Body of pancreas (tissue), 4 donors: ENCODE measurements at places on chromosomes 3 and 15. TPM values are rescaled to one million over a fixed set of nuclear protein-coding genes. Genes with fewer than 3 reads are reported as not detected.

HEMK1 gene
- total RNA-seq: 6.7 TPM

CEP152 gene
- total RNA-seq: 3.6 TPM

ADCY5 gene
- total RNA-seq: 10.6 TPM

TEX55 gene
- not detected for total RNA-seq

RNF7 gene
- 12.5 TPM for total RNA-seq

HDAC11 gene
- 45.4 TPM for total RNA-seq

BBS4 gene
- 26.4 TPM for total RNA-seq

DNA sequence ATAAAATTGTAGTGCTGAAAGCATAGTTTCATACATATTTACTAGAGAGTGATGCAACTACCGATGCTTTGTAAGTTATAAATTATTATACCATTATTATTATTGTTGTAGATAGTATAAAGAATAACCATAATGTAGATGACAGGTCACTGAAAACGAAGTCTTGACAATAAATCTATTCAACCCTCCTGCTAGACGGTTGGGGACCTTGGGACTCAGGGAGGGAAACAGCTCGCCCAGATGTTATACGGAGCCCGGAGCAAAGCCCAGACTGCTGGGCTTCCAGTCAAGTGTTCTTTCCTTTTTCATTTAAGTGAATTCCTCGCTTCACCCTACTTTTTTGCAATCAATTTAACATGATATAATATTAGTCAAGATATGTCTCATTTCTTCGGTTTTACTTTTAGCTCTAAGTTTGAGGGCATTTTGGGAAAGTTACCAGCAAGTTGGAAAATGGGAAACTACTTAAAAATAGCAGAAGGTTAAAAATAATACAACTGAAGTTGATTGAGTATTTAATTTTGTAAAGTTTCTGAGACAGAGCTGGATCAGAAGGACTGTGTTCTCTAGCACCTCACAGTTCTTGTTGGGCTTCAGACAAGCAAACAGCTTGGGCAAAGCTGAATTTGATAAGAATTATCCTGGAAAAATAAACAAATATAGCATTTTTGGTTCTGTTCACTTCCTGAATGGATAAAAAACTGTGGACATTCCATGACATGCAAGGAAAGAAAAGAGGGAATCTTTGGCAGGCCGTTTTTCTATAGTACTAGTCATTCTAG lies 173.4 kb upstream of the TP63 start:
- no peak overlapping the region for H3K27ac ChIP-seq
- no peaks in the 10 kb centered on the region for H3K36me3 ChIP-seq
- H3K4me1 ChIP-seq: no peaks in the 10 kb centered on the region
- no peak overlapping the region for H3K4me3 ChIP-seq

- H3K27me3 ChIP-seq: no peaks in the 10 kb centered on the region
- no peak overlapping the region for H3K27ac ChIP-seq
- peaks cover 33% of the 10 kb centered on the region for H3K4me1 ChIP-seq
- no peak for DNase-seq
- no peaks in the 10 kb centered on the region for H3K36me3 ChIP-seq
- H3K4me3 ChIP-seq: no peak overlapping the region
Observed at GRCh38 chr3:99923873-99924272, 106.2 kb downstream of the CMSS1 start.

- DNase-seq: no peak
- H3K27me3 ChIP-seq: no peaks in the 10 kb centered on the region
- peaks cover 12% of the 10 kb centered on the region for H3K4me1 ChIP-seq
- H3K4me3 ChIP-seq: no peak overlapping the region
Observed at GRCh38 chr3:18655827-18656226, 230.7 kb upstream of the SATB1 start.

DNA sequence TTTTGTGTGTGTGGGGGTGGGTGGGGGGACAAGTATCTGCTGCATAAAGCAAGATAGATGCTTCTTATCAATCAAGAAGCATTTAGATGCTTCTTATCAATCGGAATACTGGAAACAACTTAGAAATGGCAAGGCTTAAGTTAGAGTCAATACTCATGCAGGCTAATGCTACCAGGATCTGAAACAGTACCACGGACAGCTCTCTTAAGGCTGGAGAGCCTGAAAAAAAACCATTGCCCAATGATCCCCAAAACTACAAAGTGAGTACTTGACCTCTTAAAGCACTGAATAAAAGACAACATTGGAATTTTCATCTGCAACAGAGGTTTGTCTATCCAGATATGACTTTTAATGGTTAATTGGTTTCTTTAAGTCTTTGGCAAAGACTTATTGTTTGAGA lies 262.3 kb downstream of the GAP43 start:
- H3K36me3 ChIP-seq: no peaks in the 10 kb centered on the region
- H3K4me3 ChIP-seq: no peak overlapping the region
- no peak overlapping the region for H3K27ac ChIP-seq
- DNase-seq: no peak
- H3K27me3 ChIP-seq: no peaks in the 10 kb centered on the region
- no peaks in the 10 kb centered on the region for H3K4me1 ChIP-seq

DNA sequence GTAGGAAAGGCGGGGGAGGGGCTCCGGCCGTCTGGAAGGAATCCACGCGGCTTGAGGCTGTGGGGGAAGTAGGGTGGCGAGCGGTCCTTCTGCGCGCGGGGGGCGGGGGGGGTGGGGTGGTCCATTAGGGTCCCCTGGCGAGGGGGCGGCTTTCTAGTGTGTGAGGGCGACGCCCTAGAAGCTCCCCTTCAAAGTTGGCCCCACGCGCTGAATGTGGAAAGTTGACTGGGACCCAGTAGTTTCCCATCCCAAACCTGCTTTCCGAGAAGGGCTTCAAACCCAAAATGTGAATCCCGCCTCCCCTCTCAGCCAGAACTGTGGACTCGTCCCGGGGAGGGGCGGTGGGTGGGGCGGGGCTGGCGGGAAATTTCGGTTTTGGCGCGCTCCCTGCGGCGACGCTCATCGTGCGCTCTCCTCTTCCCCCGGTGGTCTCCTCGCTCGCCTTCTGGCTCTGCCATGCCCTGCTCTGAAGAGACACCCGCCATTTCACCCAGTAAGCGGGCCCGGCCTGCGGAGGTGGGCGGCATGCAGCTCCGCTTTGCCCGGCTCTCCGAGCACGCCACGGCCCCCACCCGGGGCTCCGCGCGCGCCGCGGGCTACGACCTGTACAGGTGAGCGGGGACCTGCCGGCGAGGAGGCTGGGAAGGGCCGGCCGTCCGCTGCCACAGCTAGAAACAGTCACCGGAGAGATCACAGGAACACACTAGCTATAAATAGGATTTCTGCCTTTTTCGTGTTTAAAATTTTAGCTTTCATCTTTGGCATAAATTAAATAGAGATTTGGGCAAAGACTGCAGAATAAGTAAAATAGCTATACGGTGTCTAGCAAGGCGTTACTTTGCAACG lies 790 bp downstream of the DUT start:
- H3K27me3 ChIP-seq: no peaks in the 10 kb centered on the region
- H3K27ac ChIP-seq: peak overlapping the region; percentile 98
- no peaks in the 10 kb centered on the region for H3K36me3 ChIP-seq
- peak; percentile 36 for DNase-seq
- peaks cover 11% of the 10 kb centered on the region for H3K4me1 ChIP-seq

- DNase-seq: peak; percentile 50
- no peaks in the 10 kb centered on the region for H3K27me3 ChIP-seq
- H3K4me1 ChIP-seq: peaks cover 36% of the 10 kb centered on the region
- H3K36me3 ChIP-seq: no peaks in the 10 kb centered on the region
Observed at GRCh38 chr3:185353225-185353624, 9.7 kb upstream of the MAP3K13 start.

DNA sequence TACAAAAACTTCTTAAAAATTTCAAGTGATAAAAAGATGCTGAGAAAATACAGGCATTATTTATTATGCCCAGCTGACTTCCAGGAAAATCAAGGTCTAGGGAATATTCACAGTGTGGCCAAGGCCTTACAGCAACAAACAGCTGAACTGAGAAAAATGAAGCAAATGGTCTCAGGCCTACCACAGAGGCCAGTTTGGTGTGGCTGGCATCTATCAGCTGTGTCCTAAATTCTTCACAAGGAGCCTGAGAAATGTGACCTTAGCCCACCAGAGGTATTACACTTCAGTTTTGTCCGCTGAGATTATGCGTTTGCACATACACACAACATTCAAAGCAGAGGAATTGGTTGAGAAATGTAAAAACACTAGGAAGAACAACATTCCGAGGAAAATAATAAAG lies 77.4 kb downstream of the ANP32A start:
- no peaks in the 10 kb centered on the region for H3K27me3 ChIP-seq
- H3K36me3 ChIP-seq: no peaks in the 10 kb centered on the region
- H3K27ac ChIP-seq: no peak overlapping the region
- no peak for DNase-seq
- no peaks in the 10 kb centered on the region for H3K4me1 ChIP-seq
- H3K4me3 ChIP-seq: no peak overlapping the region

GRCh38 chr15:63294359-63294758 lies 17.0 kb downstream of the APH1B start:
- H3K4me1 ChIP-seq: no peaks in the 10 kb centered on the region
- H3K27ac ChIP-seq: no peak overlapping the region
- no peaks in the 10 kb centered on the region for H3K36me3 ChIP-seq
- H3K4me3 ChIP-seq: no peak overlapping the region
- DNase-seq: peak; percentile 14
- H3K27me3 ChIP-seq: no peaks in the 10 kb centered on the region

DNA sequence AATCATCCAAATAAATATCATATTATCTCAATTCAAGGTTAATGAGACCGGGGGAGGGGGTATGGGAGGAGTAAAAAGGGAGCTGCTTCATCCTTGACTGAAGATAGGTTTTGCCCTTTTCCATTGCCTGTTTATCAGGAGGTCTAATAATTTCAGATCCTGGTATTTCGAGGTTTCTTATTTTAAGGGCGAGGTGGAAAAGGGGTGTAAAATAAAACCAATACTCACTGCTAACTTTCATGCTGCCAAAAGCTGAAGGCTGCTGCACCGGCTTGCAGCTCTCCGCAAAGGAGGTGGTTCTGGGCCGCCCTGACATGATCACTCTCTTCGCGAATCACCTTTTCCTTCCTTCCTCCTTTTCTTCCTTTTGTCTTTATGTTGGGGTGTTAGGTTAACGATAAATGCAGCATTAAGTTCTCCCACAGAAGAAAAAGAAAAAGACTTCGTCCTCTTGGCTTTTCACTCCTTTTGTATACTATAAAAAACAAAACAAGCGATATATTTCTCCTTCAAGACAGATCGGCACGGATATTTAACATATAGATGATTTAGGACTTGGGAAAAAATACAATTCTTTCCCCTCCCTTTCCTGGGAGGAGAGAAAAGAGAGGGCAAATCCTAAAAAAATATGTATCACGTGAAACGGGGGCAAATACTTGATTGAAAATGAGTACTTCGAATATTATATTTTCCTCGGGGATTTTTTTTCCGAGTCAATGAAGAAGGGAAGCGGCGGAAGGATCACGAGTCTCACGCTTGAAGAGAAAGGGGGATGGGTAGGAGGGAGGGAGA lies 932 bp downstream of the GSK3B start:
- DNase-seq: peak; percentile 44
- H3K36me3 ChIP-seq: no peaks in the 10 kb centered on the region
- H3K27ac ChIP-seq: peak overlapping the region; percentile 100
- peaks cover 37% of the 10 kb centered on the region for H3K4me1 ChIP-seq
- H3K4me3 ChIP-seq: peak overlapping the region; percentile 25

DNA sequence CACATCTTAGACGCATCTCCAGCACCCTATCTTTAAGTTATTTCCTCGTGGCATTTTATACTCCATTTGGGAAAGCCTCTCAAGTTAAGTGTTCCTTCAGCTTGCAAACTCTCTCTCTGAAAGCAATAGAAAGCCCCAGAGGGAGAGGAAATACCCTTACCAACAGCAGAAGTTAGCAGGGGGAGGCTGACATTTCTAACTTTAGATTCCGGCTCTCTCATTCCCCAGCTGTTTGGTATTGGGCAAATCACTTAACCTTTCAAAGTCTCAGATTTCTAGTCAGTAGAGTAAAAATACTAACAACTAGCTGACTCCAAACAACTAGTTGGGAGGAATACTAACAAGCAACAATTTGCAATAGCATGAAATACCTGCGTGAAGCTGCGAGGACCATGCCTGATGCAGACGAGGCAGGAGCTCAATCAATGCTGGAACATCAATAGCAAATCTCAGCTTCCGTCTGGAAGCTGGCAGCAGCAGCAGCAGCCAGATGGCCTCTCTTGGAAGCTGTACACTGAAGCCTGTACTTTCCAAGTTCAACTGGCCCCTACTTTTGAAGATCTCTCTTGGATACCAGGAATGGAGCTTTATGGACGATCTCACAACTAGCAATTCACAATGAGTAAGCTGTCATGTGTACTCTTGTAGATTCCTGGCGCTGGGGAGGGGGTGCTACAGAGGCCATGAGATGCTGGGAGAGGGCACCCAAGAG lies 47.8 kb downstream of the THBS1 start:
- no peak overlapping the region for H3K27ac ChIP-seq
- peaks cover 15% of the 10 kb centered on the region for H3K4me1 ChIP-seq
- no peak for DNase-seq
- no peaks in the 10 kb centered on the region for H3K36me3 ChIP-seq
- H3K4me3 ChIP-seq: no peak overlapping the region
- H3K27me3 ChIP-seq: no peaks in the 10 kb centered on the region

DNA sequence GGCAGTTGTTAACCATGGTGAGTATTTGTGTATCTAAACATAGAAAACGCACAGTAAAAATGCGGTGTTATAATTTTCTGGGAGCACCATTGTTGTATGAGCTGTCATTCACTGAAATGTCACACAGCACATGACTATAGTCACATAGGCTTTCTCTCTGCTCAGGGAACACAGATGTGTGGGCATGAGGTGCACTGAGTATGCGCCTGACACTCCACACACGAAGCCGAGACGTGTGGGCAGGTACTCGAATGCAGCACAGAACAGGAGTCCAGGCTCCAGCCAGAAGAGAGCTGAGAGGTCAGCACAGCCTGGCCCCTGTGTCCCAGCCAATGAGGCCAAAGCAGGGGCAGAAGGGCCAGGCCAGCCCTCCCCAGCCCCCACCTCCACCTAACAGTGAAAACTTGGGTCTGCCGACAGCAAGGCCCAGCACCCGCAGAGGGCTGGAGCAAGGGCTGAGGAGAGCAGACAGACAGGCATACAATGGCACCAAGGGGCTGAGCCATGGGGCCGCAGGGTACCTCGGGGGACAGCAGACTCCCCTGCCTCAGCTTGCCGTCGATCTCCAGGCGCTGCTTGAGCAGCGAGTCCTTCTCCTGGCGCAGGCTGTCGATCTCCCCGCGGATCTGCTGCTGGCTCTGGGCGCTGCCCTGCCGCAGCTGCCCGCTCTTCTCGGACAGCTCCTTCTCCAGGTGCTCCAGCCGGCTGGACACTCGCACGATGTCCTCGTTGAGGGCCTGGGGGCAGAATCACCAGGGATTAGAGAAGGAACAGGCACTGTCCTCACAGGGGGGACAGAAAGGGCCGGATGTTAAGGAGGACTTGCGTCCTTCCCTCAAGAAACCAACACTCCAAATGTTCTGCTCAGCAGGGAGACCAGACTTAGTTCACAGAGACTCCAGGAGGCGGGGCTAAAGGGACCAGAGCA lies 24.0 kb downstream of the KIF7 start:
- H3K36me3 ChIP-seq: no peaks in the 10 kb centered on the region
- H3K27ac ChIP-seq: no peak overlapping the region
- no peaks in the 10 kb centered on the region for H3K27me3 ChIP-seq
- H3K4me3 ChIP-seq: no peak overlapping the region
- no peak for DNase-seq

- no peaks in the 10 kb centered on the region for H3K27me3 ChIP-seq
- H3K4me3 ChIP-seq: no peak overlapping the region
- H3K4me1 ChIP-seq: no peaks in the 10 kb centered on the region
- DNase-seq: no peak
- no peak overlapping the region for H3K27ac ChIP-seq
- H3K36me3 ChIP-seq: no peaks in the 10 kb centered on the region
Observed at GRCh38 chr15:66944121-66944520, 121.3 kb upstream of the SMAD3 start.

- H3K27me3 ChIP-seq: no peaks in the 10 kb centered on the region
- no peak for DNase-seq
- H3K4me1 ChIP-seq: peaks cover 43% of the 10 kb centered on the region
Observed at GRCh38 chr15:62122249-62122648, 42.8 kb downstream of the C2CD4B start.
